ENCODE measurements at places on chromosomes 7 and 10. TPM values are rescaled to one million over a fixed set of nuclear protein-coding genes. Genes with fewer than 3 reads are reported as not detected.

Gene NRCAM
- 42.6 TPM for total RNA-seq

Gene SLC18A2
- total RNA-seq: not detected

Gene LIPF
- total RNA-seq: not detected

Gene CRHR2
- not detected for total RNA-seq

Gene PLEKHS1
- 4.9 TPM for total RNA-seq

Gene MACC1
- 48.4 TPM for total RNA-seq

Gene HOXA7
- not detected for total RNA-seq

Gene PDK4
- total RNA-seq: 4.8 TPM

Gene SPAG6
- total RNA-seq: not detected

Gene NKX1-2
- 2.9 TPM for total RNA-seq

Gene PON3
- 1.5 TPM for total RNA-seq

Gene EPO
- 0.30 TPM for total RNA-seq

Gene MYL10
- total RNA-seq: not detected

Gene AOAH
- total RNA-seq: not detected

Gene HTR7
- 0.52 TPM for total RNA-seq

Gene CALHM3
- total RNA-seq: 13.1 TPM

Gene ADCY1
- total RNA-seq: not detected

Gene ENKUR
- 1.0 TPM for total RNA-seq

Gene PLXNA4
- 1.0 TPM for total RNA-seq

Gene FKBP6
- total RNA-seq: not detected

Gene TRIM74
- 2.6 TPM for total RNA-seq

Gene FAM107B
- 99.0 TPM for total RNA-seq

Gene AKR1E2
- total RNA-seq: 2.0 TPM

Gene HPSE2
- not detected for total RNA-seq

Gene ITGB8
- 19.4 TPM for total RNA-seq

Gene TCAF2
- 2.5 TPM for total RNA-seq

Gene UCMA
- total RNA-seq: not detected

Gene OR2A1
- total RNA-seq: not detected

Gene AKR1C2
- 1,997 TPM for total RNA-seq

Gene GPRIN2
- 53.6 TPM for total RNA-seq

Gene CNNM1
- not detected for total RNA-seq

Gene TRIM4
- total RNA-seq: 34.0 TPM

Gene CXCL12
- total RNA-seq: not detected

Gene ASIC3
- 7.6 TPM for total RNA-seq

Gene COBL
- total RNA-seq: 49.4 TPM

Gene LAMB4
- total RNA-seq: 0.15 TPM

Measured in PC-9 (cell line).